GM19239 (cell line): ENCODE measurements at places on chromosomes 4 and X.

- DNase-seq = no peak
Measured at GRCh38 chr4:74501579-74501978, 56.6 kb downstream of the AREG start.

DNA sequence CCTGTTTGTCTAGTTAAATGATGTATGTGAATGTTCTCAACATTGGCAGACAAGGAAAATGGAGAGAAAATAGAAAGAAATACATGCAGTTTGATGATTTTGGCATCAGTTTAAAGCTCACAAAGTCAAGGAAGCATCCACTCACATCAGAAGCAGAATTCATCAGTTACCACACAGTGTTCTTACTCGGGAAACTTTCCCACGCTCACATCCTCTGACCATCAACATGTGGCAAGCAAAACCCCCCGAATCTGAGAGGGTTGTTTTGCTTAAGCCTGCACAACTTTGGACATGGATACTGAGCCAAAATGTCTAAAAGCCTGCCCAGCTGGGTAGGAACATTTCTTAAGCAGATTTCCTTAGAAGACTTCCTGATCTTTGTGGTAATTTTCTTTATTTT is 407.6 kb downstream of the ANKRD50 start:
- DNase-seq = no peak

DNA sequence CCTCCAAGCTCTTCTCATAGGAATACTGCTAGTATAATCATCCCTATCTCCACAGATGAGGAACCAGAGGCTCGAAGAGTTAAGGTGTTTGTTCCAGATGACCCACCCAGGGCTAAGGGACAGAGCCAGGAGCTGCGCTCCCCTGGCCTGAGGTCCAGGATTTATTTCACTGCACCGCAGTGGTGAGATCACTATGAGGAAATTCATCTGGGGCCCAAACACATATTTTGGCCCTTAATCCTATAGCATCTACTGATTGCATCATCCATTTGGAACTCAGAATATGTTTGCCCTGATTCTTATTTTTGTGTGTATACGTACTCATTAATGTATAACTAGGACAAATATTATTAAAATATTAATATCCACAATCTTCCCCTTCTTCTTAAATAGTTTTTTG is 100.1 kb upstream of the RBPJ start:
- DNase-seq = no peak

- DNase-seq = no peak
Measured at GRCh38 chrX:39011454-39012221, 210.4 kb downstream of the MID1IP1 start.

GRCh38 chrX:56744996-56745395 is 16.0 kb downstream of the NBDY start:
- DNase-seq = no peak

DNA sequence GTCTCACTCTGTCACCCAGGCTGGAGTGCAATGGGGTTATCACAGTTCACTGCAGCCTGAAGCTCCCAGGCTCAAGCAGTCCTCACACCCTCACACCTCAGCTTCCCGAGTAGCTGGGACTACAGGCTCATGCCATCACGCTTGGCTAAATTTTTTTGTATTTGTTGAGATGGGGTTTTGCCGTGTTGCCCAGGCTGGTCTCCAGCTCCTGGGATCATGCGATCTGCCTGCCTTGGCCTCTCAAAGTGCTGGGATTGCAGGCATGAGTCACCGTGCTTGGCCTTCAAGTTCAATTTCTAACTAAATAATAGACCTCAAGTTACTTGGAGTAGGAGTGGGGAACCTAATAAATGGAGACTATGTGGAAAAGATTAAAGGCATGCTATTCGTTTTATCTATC is 48.9 kb downstream of the MND1 start:
- DNase-seq = no peak

DNA sequence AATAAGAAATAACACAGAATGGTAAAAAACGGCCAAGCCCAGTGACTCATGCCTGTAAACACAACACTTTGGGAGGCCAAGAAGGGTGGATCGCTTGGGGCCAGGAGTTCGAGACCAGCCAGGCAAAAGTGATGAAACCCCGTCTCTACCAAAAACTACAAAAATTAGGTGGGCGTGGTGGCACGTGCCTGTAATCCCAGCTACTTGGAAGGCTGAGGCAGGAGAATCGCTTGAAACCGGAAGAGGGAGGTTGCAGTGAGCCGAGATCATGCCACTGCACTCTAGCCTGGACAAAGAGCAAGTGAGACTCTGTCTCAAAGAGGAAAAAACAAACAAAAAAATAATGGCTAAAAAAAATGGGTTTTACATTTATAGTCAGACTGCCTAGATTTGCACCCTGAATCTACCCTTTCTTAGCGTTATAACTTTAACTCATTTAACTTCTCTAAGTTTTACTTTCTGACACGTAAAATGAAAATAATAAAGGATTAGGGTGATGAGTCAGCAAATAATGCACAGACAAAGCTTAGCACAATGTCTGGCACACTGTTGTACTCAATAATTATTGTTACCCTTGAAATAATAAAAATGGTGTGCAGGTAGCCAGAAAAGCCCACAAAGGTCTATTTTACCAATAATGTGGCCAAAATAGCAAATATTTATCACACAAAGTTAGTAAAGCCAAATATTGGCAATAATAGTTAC is 55.0 kb downstream of the ATP11C start:
- no peak for DNase-seq

GRCh38 chrX:8850478-8850877 is 49.3 kb upstream of the FAM9A start:
- DNase-seq = no peak

GRCh38 chrX:68498044-68498507 is 775 bp upstream of the YIPF6 start:
- DNase-seq = no peak

GRCh38 chrX:132023896-132024386 is 839 bp downstream of the STK26 start:
- DNase-seq = no peak

- no peak for DNase-seq
Measured at GRCh38 chrX:39336671-39337311, 535.5 kb downstream of the MID1IP1 start.
